Stimulated activated CD8-positive, alpha-beta memory T cell treated with anti-CD3 and anti-CD28 coated beads, Interleukin-15, amount 100 ng/mL, for 1 hour (primary cell): ENCODE measurements at places on chromosomes 11 and 22.
A peak's percentile ranks its signal among the peaks of the same experiment; 100 is the strongest.

GRCh38 chr11:122715548-122716440 lies 60.3 kb downstream of the UBASH3B start:
- DNase-seq, result no peak

DNA sequence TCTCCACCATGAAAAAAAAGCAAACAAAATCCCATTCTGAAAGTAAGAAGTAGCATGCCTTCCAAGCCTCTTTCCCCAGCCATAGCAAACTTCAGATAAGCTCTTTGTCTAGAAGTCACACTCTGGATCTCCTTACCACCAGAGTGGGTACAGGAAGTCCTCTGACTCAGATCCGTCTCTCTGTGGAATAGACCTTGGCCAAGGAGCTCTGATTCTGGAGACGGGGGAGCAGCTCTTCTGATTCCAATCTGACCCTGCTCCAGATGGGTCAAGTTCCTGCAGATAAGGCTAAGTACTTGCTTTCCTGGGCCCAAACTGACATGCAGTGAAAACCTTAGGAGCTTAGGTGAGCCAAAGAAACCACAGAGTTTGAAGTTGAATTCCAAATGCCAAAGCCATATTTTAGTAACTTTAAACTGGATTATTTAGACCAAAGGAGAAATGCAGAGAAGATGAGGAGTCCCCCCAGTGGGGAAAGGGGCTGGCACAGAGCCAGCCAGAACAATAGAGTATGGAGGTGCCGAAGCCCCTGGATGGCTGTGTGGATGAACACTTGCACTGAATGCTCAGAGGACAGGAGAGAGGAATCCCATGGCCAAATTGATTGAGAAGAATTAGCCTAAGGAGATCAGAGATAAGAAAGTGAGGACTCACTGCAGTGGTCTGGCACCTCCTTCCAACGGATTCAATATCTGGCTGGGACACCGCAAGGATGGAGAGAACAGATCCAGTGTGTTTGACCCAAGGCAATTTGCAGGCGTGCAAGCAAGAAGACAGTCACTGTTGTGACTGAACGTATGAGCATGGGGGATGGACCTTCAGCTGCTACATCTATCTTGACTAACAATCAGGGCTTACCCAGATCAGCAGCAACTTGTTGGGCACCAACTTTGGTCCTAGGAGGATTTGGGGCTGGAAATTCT lies 54.9 kb downstream of the ENDOD1 start:
- DNase-seq, result no peak

GRCh38 chr11:64100782-64101353 lies 65.0 kb downstream of the MACROD1 start:
- no peak for DNase-seq

DNA sequence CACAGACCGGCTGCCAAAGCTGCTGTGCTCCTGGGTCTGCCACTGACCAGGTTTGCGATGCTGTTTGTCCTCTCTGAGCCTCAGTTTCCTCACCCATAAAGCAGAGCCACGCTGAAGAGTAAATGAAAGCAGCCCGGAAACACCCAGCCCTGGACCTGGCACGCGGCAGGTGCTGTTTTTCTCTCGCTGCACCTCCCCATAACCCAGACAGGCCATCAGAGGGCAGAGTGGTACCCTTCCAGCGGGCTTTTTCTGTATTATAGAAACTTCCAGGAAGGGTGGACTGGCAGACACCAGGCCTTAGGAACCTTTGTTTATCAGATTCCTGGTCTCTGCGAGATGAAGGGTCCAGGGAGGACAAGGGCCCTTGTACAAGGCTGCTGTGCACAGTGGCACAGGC lies 17.9 kb upstream of the FGF19 start:
- no peak for DNase-seq

DNA sequence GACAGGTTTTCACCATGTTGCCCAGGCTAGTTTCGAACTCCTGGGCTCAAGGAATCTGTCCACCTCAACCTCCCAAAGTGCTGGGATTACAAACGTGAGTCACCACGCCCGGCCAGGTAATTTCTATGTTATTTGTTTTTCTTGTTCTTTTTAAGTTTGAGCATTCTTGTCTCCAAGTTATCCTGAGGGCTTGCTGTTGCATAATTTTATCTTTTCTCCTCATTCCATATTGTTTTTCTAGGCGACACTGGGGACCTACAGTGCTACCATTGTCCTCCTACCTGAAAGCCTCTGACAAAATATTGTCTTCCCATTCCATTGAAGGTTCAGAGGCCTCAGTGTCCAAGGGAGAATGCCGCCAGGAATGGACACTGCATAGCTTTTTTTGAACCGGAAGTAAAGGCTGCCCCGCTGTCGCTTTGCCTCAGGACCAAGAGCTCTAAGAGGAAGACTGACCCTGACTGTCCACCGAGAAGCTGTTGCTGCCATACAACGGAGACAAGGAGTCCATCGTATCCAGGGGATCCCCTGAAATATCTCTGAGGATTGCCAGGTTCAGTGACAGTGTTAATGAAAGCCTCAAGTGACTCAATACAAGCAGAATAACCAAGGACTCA lies 9.7 kb downstream of the AP5B1 start:
- no peak for DNase-seq

DNA sequence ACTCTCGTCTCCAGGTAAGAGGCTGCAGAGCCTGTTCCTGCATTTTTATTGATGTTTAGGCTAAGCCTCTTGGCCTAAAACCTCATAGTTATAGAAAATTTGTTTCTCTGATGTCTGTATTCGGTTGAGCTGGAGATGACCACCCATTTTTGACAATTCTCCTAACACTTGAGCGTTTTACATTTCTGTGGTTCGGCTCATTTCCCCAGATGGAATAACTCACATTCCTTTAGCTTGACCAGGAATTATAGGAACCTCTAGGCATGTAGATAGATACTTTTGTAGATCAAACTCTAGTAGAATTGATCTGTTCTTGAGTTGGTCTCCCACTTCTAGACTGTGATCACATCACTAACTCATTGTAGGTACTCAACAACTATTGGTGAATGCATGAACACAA lies 172.6 kb upstream of the CADM1 start:
- DNase-seq, result no peak

GRCh38 chr22:48241658-48242057 lies 1479.2 kb downstream of the TBC1D22A start:
- no peak for DNase-seq

DNA sequence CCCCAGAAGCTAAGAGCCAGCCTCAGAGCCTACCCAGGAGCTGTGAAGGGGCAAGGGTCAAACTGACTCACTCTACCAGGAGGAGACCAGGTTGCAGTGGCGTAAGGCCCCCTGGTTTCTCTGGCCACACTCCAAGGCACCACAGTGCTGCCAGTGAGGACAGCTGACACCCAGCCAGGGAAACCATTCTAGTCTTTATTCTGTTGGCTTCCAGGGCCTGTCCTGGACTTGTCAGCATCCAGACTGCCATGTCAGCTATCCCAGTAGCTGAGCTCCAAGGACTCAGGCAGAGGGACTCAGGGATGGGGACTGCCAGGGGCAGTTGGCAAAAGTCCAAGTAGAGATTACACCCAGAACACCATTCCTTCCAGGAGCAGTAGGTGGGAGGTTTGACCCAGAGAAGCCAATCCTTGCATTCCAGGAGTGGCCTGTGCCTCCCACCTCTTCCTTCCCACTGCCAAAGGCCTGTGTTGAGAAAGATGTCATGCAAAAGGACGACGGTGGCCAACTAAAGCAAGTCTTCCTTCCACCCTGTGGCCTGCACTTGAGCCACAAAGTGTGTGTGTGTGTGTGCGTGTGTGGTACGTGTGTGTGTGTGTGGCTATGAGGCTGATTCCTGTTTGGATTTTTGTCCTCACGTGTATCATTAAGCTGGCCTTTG lies 3.6 kb upstream of the MAPK8IP1 start:
- DNase-seq, result no peak

DNA sequence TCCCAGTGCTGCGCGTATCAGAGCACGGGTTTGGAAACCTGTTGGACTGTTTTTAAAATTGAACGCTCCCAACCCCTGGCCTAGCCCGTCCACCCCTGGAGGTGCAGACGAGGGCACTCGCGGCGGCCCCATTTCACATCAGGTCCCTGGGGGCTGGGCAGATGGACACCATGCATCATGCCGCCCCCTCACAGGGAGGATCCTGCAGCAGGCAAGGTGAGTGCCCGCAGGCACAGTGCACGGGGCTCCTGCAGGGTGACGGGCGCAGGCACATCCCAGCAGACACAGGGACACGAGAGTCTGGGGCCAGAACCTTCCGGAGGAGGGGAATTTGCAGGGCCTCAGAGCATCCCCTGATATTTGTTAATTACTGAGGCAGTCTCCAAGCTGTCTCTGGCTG lies 7.3 kb downstream of the ANO9 start:
- no peak for DNase-seq

DNA sequence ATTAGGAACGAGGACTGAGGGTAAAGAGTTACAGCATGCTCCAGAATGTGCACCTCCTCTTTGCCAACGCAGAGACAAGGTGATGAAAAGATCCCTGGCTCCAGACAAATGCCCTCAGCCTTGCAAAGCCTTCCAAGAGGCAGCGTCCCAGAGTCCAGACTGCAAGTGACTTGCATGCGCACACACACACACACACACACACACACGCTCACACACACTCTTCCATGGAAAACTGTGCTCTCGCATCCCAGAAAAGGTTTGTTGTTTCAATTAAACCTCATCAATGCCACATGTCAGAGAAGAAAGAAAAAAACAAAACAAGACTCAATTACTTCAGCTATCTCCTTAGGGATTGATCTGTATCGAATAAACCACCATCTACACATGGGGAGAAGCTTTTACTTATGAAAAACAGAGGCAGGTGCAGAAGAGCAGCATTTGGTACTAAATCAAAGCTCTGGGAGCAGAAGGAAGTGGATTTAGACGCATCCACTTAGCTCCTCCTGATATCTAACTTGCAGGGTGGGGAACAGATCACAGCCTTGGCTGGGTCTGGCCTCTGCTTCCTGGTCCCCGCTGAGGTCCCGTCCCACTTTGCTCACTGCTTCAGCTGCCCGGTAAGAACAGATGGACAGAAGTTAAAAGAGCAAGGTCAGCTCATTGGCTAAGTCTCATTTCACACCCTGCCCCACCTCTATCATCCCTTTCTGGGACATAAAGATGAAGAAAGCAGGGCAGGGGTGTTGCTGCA lies 249.8 kb upstream of the BLID start:
- no peak for DNase-seq

DNA sequence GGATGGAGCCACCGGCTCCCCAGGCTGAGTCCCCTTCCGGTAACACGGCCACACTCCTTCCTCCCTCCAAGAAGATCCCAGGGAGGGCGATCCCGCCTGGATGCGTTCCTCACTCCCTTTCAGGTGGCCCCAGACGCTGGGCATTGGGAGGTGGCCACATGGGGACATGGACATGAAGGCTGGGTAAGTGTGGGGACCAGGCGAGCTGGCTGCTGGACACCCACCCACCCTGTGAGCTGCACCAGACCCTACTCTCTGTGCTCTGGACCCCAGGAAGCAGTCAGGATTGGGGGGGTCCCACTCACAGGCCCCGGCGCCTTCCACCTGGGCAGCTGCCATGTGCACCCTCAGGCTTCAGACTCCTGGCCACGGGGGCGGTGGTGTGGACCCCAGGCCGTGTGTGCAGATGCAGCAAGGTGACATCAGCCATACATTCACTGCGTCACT lies 932.8 kb downstream of the BRD1 start:
- no peak for DNase-seq

GRCh38 chr22:37431801-37432707 lies 4.8 kb upstream of the ELFN2 start:
- no peak for DNase-seq

GRCh38 chr22:48826546-48826945 lies 1001.1 kb downstream of the BRD1 start:
- no peak for DNase-seq

- DNase-seq, result no peak
Measured at GRCh38 chr11:126319374-126319740, 15.5 kb downstream of the DCPS start.

GRCh38 chr11:833849-834311 lies 1.1 kb downstream of the CD151 start:
- no peak for DNase-seq

DNA sequence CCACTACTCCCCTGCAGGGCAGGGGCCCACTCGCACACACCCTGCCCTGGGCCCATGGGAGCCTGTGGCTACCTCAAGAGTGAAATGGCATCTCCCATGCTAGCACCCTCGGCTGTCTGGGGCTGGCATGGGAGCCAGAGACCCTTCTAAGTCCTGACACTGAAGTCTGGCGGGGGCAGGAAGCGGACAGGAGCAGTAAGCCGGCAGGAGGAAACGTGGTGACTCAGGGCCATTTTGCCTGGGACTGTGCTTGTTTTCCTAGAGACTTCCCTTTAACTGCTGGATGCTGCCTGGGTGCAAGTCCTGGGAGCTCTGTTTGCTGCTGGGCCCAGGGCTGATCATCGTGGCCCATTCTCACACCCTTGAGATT lies 16.8 kb downstream of the RELT start:
- DNase-seq, result no peak

DNA sequence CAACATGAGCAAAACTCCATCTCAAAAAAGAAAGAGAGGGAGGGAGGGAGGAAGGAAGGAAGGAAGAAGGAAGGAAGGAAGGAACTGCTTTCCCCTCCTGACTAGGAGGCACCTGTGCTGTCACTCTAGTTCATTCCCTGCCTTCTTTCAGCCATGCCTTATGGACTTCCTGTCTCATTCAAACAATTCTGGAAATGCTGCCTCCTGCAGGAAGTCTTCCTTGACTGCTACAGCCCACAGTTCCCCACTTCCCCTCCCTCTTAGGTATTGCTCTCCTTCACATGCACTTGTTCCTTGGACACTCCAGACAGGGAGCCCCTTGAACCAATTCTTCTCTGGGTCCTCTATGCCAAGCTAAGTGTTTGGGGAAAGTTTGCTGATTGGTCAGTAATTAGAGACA lies 31.6 kb upstream of the WNT11 start:
- no peak for DNase-seq

DNA sequence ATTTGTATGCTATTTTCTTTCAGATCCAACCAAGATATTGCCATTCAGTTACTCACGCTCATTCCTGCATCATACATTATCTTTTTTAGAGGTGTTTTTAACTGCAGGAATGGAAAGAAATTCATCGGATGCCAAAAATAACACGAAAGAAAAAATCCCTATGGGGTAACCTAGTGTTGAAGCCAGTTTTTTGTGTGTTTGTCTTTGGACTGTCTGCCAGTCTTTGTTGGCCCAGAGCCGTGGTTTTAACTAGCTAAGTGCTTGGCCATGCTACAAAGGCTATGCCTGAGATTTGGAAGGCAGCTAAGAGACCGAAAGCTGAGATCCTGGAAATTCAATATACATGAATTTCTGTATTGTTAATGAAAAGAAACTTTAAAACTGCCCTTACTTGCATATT lies 309.8 kb upstream of the CNTN5 start:
- no peak for DNase-seq

GRCh38 chr11:3920148-3920852 lies 64.8 kb downstream of the STIM1 start:
- DNase-seq, result peak; percentile 57
